Activated CD4-positive, alpha-beta T cell treated with anti-CD3 and anti-CD28 coated beads, Interleukin-2, amount 50 U/mL, for 24 hours (primary cell): ENCODE measurements at places on chromosomes 11 and 22.

DNA sequence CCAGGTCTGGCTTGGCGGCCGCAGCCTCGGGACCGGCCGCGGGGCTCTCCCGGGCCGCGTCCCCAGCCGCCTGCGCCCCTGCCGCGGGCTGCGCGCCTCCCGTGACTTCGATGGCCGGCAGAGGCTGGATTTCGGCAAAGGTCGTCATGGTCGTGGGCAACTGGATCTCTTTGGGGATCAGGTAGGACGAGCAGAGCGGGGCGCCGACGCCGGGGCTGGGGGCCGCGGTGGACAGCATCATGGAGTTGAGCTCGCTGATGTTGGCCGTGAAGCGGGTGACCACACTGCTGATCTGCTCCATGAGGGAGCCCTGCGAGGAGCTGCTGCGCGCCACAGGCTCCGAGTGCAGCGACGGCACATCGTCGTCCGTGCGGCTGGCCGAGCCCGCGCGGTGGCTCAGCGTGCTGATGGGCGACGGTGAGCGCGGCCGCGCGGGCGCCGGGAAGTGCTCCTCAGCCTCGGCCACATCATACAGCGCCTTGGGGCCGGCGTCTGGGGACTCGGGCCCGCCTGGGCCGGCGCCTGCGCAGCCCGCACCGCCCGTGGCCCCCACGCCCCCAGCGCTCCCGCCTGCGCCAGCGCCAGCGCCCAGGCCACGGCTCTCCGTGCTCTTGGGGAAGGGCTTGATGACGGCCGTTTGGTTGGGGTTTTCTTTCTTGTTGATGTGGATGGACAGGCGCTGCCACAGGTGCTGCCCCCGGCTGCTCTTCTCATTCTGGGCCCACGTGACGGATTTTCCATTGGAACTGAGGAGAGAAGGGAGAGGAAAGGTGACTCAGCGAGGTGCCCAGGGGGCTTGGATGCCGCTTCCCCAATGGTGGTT is 171.4 kb upstream of the CTSC start:
- no peak for DNase-seq

- no peak for DNase-seq
Measured at GRCh38 chr11:9568854-9569587, 4.4 kb upstream of the WEE1 start.

GRCh38 chr11:130431331-130431773 is 2.9 kb upstream of the ADAMTS8 start:
- DNase-seq = peak; percentile 35

DNA sequence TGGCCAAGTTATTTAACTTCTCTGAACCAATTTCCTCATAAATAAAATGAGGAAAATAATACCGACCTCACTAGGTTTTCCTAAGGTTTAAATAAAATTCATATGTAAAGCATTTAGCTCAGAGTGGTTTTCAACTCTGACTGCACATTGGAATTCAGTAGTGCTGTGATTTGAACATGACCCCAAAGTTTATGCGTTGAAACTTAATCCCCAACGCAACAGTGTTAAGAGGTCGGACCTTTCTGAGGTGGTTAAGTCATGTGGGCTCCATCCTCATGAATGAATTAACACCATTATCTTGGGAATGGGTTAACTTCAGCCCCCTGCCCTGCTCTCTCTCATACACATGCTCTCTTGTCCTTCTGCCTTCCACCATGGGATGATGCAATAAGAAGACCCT is 322.2 kb downstream of the AASDHPPT start:
- DNase-seq = no peak

DNA sequence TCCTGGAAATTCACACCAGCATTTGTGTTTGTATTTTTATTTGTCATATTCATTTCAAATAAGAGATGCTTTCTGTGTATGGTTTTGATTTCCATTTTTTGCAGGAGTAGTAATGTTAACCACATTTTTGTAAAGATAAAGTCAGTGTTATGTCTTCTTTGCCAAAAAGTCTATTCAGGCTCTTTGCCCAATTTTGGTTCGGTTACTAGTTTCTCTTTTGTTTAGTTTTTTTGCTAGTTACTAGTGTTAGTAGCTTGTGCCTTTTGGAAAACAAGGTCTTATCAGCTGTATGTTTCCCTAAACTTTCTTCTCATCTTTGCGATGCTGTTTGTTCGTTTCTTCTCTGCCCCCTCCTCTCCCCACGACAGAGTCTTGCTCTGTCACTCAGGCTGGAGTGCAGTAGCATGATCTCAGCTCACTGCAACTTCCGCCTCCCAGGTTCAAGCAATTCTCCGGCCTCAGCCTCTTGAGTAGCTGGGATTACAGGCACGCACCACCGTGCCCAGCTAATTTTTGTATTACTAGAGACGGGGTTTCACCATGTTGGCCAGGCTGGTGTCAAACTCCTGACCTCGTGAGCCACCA is 112.3 kb upstream of the GRK3 start:
- DNase-seq = no peak

DNA sequence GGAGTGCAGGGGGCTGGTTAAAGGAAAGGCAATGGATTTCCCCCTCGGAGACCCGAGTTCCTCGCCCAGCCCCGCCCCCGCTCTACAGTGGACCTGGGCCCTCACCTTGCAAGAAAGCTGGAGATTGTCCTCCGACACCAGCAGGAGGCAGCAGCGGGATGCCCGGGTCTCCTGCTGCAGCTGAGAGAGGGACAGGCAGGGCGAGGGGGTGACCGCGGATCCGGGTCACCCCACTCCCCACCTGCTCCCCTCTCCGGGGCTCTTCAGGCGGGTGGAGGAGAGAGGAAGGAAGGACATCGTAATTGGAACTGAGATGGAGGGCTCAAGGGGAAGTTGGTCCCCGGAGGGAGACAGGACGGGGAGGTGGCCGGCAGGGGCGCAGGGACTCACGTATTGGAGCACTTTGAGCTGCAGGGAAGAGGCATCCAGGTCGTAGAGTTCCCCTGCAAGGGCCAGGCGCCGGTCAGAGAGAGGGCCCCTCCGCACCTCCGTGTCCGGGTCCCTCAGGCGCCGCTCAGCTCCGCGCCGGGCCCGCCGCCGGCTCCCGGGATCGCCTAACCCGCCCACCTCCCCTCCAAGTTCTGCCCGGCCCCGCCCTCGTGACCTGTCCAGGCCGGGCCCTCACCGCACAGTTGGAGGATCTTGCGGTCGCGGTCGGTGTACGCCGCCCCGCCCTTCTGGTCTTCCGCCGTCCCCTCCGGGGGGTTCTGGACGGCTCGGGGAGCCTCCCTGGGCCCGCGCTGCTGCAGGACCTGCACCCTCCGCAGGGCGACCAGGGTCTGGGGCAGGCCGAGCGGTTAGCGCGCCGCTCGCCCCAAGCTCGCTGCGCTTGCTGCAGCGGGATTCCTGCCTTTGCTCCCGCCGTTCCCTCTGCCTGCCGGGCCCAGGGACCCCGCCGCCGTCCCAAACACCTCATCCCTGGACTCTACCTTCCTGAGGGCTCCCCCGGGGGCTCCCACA is 84.1 kb downstream of the PDE2A start:
- no peak for DNase-seq

DNA sequence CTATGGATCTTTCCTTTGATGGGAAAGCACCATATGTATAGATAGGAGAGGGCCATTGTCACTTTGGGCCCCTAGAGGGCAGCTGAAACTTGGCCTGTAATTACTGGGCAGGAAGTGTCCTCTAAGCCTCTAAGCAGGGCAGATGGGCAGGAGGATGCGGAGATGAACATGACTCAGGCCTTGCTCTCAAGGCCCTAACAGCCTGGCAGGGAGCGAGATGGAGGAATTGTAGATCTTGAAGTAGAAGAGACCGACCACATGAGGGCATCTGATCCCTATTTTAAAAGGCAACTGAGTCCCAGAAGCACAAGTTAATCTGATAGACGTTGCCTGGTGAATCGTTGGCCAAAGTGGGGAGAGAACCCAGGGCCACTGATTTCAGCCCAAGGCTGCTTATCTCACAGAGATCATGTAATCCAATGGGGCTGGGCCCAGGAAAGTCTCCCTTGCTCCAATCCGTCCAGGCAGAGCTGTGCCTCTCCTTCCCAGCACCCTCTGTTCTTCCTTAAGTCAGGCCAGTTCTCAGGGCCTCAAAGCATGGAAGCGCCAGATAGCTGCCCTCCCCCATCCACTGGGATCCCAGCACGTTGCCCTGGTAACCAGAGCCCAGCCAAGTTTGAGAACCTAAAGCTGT is 2.5 kb upstream of the SEPTIN3 start:
- peak; percentile 35 for DNase-seq
